Naive thymus-derived CD8-positive, alpha-beta T cell (primary cell): ENCODE measurements at places on chromosomes 2 and 18. TPM values are rescaled to one million over a fixed set of nuclear protein-coding genes. Genes with fewer than 3 reads are reported as not detected.

The SCN2A gene
- not detected for total RNA-seq

The TDRD15 gene
- not detected for total RNA-seq

The C2orf78 gene
- not detected for total RNA-seq

The TMEM198 gene
- 0.49 TPM for total RNA-seq

The NR4A2 gene
- 1.8 TPM for total RNA-seq

The SPATA3 gene
- total RNA-seq: not detected

The COL6A3 gene
- total RNA-seq: 3.5 TPM

The TUBA4B gene
- total RNA-seq: not detected

The SPRED2 gene
- total RNA-seq: 0.23 TPM

The GNAL gene
- 1.1 TPM for total RNA-seq

The RAMP1 gene
- total RNA-seq: not detected

The GAREM1 gene
- 0.42 TPM for total RNA-seq

The REG3A gene
- not detected for total RNA-seq

The RNF144A gene
- total RNA-seq: 42.7 TPM

The NGEF gene
- total RNA-seq: not detected

The COL4A3 gene
- 0.16 TPM for total RNA-seq

The RPRM gene
- not detected for total RNA-seq

The LRRTM4 gene
- not detected for total RNA-seq

The SH3RF3 gene
- total RNA-seq: 14.9 TPM

The DOCK10 gene
- 180 TPM for total RNA-seq

The COBLL1 gene
- total RNA-seq: 4.2 TPM

The PHLPP1 gene
- total RNA-seq: 8.0 TPM

The SNRNP200 gene
- total RNA-seq: 246 TPM
